ENCODE measurements at places on chromosomes 12 and 14.

DNA sequence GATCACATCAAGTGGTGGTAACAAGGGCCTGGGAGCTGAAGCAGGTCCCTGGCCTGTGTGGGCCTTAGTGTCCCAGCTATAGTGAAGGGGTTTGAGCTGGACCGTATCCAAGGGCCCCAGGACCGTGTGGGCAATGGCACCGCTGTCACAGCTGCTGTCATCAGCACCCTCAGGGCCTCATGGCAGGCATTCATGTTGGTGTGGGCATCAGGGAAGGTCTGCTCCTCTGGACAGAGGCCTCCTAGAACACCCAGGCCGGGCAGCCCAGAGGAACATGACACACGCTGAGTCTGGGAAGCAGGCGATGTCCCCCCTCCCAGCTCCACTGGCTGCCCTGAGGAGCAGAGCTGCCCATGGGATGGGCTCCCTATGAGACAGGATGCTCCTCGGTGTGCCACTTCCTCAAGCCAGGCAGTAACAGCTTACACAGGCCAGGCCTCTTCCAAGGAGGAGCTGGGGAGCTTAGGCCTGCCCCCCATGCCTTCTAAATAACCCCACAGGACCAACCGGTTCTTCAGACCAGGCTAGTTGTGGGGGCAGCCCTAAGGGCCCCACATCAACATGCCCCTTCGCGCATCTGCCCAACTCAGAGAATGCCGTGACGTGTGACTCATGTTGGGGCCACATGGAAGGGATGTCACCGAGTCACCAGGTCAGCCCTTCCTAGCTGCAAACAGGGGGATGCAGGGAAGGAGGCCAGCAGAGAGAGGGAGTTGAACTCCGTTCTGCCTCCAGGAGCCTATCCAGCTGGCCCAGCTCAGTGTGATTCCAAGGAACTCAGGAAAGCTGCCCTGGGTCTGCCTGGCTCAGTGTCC lies 80.4 kb downstream of the PITPNM2 start:
- DNase-seq: no peak

DNA sequence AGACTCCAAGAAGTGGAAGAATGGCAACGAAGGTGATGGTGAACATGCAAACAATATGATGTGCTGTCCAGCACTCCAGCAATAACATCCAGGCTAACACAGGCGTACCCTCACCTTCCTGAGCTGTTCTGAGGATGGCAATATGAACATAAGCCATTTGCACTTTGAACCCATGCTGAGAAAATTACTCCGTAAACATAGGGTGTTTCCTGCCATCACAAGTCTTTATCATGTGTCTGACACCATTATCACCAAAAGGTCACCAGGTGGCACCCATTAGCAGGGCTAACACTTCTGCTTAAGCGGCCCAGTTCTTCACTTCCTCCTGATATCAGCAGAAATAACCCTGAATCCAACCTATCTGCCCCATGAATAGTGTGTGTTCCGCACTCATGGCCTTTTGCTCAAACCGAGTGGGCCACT lies 482.8 kb downstream of the MED13L start:
- DNase-seq: no peak

DNA sequence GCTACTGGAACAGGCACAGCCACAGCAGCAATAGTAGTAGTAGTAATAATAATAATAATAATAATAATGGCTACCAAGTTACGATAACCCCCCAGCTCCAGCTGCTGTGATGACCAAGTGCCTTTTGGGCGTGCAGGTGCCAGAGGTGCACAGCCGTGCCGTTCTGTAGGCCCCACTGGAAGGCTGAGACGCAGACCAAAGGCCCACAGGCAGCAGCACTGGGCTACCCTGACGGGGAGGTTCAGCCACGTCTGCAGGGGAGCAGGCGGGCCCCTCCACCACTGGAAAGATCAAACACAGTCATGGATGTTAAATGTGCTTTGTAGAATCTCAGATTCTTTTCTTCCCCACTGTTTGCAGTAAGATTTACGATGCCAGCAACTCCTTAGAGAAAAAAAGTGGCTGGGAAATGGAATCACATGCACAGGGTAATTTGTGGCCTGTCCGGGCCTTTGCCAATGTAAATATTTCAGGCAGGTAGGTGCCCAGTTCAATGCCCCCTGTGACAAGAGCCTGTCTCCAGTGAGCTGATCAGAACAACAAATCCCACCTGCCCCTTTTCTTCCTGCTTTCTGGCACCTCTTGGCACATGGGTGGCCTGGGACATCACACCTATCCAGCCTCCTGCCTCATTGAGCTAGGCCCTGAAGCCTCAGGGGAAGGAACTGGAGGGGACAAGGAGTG lies 32.6 kb downstream of the CCDC85C start:
- no peak for DNase-seq

DNA sequence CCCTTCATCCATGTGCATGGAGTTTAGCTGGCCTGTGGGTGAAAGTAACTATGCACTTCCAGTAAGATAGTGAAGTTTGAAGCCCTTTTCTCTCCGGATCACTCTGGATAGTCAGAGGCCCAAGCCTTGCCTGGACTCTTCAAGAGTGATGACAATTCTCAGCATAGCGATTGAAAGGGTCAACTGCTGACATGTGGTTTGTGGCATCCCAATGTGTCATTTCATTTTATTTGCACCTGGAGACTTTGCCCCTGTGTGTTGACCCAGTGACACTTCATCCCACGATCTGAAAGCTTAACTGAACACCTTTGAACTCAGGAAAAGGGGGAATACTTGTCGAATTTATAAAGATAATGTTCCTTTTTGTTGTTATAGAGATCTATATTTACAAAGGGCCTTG lies 711.9 kb upstream of the TMEM132C start:
- no peak for DNase-seq

DNA sequence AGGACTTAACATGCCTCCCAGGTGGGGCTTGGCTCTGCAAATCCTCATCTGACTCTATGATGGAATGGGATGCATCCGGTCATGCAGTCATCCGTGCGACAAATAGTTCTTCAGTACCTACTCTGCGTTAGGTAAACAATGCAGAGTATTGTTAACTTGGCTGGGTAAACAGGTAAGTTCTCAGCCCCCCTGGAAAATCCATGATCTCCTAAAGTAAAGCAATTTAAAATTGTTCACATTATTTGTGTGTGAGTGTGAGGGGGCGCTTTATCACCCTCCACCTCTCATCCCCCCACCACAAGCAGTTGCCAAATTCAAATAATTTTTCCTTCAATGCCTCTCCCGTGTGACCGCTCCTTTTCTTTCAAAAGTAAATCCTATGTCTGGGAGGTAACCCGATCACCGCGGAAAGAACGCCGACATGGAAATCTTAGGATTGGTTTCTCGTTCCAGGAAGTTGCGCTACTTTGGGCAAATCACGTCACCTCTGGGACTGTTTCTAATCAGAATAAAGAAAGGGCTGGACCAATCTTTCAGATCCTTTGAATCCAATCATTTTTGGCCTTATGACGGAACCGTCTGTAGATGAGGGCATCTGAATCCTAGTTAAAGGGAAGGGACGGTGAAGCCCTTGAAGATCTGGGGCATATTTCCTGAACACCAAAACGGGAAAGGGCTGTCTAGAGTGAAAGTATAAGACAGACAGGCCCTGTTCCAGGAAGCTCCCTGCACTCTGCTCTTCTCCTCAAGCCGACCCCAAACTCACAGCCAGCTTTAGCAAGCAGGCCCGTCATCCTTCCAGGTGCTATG lies 44.0 kb upstream of the SINHCAF start:
- DNase-seq: no peak

DNA sequence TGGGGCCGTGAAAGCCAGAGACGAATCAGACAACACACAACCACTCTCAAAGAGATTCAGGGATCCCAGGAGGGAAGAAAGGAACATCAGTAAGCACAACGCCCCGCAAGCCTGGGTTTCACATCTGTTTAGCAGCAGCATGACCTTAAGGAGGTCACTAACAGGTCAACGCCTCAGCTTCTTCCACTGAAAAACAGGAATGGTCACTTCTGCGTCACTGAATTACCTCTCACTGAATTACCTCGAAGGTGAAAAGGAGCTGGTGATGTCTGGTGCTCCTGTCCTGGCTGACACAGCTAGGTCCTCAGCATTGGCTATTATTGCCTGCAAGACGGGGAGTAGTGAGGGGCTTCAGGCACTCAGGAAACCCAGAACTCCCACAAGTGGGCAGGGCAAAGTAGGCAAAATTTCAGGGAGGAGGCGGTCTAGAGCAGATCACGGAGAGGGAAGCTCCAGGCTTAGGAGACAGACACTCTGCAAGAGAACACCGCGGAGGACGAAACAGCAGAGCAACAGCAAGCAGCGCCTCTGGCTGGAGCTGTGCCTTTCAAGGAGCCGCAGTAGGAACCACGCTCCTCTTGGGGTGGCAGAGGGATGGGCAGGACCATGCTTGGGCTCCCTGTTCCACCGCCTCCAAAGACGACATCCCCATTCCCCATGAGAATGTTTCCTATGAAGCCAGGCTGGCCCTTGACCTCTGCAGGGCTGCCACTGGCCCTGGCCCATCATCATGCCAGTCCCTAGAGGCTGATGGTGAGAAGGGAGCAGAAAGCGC lies 108.4 kb downstream of the SINHCAF start:
- DNase-seq: no peak
